Psoas muscle (tissue), 8 donors: ENCODE measurements at places on chromosomes 6 and 20. TPM values are rescaled to one million over a fixed set of nuclear protein-coding genes. Genes with fewer than 3 reads are reported as not detected.
A peak's percentile ranks its signal among the peaks of the same experiment; 100 is the strongest.

The OPN5 gene
- total RNA-seq: 0.18 TPM

DNA sequence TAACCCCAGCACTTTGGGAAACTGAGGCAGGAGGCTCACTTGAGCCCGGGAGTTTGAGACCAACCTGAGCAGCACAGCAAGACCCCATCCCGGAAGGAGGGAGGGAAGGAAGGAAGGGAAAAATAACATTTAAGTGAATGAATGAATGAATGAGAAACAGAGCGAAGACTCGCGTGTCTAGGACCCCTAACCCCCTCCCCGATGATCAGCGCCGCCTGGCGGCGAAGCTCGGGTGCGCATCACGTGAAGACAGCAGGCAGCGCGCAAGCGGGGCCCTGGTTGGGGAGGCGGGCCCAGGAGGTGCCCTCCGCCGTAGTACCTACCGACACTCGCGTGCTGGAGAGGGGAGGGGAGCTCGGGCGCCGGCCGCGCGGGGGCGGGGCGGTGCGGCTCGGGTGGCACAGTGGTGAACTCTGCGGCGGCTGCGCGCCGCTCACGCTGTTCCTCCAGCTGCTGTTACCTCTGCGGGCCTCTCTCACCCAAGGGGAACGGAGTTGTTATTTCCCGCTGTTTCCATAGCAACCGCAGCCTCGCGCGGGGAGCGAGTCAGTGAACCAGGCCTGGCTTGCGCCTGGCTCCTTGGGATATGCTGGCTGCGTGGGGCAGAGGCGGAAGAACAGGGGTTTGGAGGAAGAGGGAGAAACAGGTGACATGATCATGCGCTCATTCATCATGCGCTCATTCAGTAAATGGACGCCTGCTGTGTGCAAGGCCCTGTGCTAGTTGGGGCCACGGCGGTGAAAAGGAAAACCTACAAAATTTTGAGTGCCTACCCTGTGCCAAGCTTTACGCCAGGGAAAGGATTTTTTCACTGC lies 2.0 kb upstream of the DCDC2 start:
- DNase-seq: peak; percentile 66

- no peak for DNase-seq
These were observed 47.9 kb downstream of the TRERF1 start for GRCh38 chr6:42403831-42404230.

The CD109 gene
- 1.8 TPM for total RNA-seq

DNA sequence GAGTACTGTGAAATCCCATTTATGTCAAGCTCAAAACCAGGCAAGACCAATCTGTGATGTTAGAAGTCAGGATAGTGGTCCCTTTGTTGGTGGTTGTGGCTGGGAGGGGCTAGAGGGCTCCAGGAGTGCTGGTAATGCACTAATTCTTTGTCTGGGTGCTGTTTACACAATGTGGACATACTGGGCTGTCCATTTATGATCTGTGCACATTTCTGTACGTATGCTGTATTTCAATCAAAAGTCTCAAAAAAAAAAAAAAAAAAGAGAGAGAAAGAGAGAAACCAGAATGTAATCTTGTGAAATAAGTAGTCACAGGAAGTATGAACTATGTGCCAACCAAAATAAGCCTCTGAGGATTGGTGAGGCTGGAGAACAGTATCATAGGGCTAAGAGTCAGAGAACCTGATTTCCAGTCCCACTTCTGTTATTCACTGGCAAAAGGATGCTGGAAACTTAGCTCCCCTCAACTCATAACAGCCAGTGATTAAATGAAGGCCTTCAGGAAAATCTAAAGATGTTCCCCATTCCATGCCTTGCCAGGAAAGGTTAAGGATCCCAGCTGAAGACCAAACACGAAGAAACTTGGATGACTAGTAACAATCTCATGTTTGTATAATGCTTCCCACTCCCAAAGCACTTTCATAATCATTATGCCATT lies 19.6 kb upstream of the TRAM2 start:
- DNase-seq: no peak
